ENCODE measurements at places on chromosomes 11 and 22. TPM values are rescaled to one million over a fixed set of nuclear protein-coding genes. Genes with fewer than 3 reads are reported as not detected.
A peak's percentile ranks its signal among the peaks of the same experiment; 100 is the strongest.

The AQP11 gene
- 0.47 TPM for total RNA-seq

DNA sequence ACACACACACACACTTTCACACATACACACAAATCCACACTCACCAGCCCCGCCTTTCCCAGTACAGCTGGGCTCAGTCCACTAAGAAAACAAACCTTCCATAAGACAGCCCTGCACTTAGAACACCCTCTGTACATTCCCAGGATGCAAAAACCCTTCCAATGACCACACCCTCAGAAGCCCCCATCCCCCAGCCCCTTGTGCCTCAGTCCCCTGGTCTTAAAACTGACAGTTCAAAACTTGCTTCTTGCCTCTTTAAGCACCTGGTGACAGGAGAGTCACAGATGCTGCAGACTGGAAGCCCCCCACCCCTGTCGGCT, 23.0 kb downstream of the APLNR start:
- H3K27ac ChIP-seq = no peak overlapping the region
- peaks cover 2% of the 10 kb centered on the region for H3K27me3 ChIP-seq

DNA sequence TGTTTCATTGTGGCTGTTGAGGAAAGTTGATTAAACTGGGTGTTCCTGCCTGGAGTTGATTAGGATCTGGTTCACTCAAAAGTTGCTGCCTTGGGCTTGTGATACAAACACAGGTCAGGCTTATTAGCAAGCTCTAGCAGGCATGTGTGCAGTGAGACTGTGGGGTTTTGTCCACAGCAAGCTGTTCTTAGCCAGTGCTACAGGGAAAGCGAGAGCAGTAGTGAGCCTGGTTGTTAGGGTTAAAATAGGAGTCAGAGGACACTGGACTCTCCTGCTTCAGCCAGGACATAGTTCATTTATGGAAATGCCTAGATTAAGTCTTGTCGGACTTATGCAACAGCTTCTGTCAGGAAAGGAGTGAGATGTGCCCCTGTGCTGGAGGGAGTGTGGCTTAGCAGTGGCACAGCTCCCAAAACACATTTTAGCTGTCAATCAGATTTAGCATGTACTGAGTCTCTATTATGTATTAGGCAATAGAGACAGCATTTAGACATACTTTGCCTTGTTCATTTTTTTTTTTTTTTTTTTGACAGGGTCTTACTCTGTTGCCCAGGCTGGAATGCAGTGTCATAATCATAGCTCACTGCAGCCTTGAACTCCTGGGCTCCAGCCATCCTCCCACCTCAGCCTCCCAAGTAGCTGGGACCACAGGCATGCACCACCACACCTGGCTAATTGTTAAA, 8.7 kb downstream of the SNRPD3 start:
- peaks cover 51% of the 10 kb centered on the region for H3K4me1 ChIP-seq
- H3K27me3 ChIP-seq = no peaks in the 10 kb centered on the region
- H3K27ac ChIP-seq = peak overlapping the region; percentile 55

- peaks cover 26% of the 10 kb centered on the region for H3K4me1 ChIP-seq
- H3K36me3 ChIP-seq = no peaks in the 10 kb centered on the region
- DNase-seq = no peak
- H3K27me3 ChIP-seq = peaks cover 5% of the 10 kb centered on the region
- H3K4me3 ChIP-seq = no peak overlapping the region
These were observed 2.4 kb upstream of the SLC15A3 start for GRCh38 chr11:60954421-60954820.

DNA sequence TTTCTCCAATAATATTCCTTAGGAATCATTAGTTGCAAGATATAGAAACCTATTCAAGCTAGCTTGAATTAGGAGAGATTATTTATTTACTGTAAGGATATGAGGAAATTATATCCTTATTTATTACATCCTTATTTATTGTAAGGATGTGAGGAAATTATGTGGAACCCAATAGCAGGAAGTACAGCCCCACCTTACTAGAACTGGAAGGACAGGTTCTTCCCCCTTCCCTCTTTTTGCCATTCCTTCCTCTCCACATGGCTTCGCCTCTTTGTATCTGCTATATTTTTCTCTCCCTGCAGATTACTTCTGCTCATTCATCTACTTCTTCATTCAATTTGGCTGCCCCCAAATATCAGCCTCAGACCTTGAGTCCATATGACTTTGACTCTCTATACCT, 49.5 kb upstream of the B3GNT6 start:
- no peak for DNase-seq
- H3K27me3 ChIP-seq = no peaks in the 10 kb centered on the region
- H3K27ac ChIP-seq = no peak overlapping the region
- no peaks in the 10 kb centered on the region for H3K36me3 ChIP-seq

DNA sequence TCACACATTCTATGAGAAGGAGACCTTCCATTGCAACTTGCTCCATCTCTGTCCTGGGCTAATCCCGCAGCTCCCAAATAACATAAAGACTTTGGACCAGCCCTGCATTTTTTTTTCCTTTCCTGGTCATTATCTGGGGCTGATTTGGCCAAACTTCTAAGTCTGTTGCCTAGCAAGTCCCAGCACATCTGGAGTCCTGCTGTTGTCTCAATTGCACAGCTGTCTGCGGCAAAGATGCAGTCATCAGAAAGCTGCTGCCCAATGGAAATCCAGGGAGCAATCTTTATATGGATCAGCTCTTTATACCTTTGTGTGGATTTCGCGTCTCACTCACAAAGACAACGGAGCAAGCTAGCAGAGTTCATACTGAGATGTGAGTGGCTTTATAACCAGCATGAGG, 105.9 kb downstream of the NXPE2 start:
- no peaks in the 10 kb centered on the region for H3K27me3 ChIP-seq
- no peak overlapping the region for H3K27ac ChIP-seq
- DNase-seq = no peak
- no peak overlapping the region for H3K4me3 ChIP-seq
- no peaks in the 10 kb centered on the region for H3K36me3 ChIP-seq

DNA sequence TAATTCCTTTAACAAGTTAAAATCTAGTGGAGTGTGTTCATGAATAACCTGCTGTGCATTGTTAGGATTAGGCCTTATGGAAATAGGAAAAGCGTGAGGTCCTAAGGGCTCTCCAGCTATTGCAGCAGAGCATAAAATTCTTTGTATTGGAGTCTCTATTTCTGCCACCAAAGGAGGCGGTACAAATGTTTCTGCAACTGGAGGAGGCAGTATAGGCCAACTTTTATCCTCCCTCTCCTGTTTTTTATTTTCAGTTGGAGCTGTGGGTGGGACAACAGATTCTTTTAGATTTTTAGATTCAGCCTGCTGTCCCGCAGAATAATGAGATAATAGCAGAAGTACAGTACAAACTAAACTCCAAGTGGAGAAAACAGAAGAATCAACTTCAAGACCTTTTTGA, 26.2 kb downstream of the OR10A6 start:
- no peaks in the 10 kb centered on the region for H3K36me3 ChIP-seq
- H3K27me3 ChIP-seq = peaks cover 13% of the 10 kb centered on the region
- H3K4me1 ChIP-seq = no peaks in the 10 kb centered on the region

The OR51E2 gene
- total RNA-seq = not detected

Data from activated CD8-positive, alpha-beta T cell treated with anti-CD3 and anti-CD28 coated beads for 36 hours (primary cell).